H7 (cell line): ENCODE measurements at places on chromosomes 5 and 9.

GRCh38 chr5:173290477-173291131, 37.6 kb downstream of the STC2 start:
- no peak for DNase-seq

- DNase-seq = no peak
Measured at GRCh38 chr9:4171261-4171900, 128.5 kb downstream of the GLIS3 start.

GRCh38 chr5:54477941-54478478, 22.5 kb downstream of the HSPB3 start:
- no peak for DNase-seq

GRCh38 chr9:138053996-138054752, 176.6 kb downstream of the CACNA1B start:
- DNase-seq = peak; percentile 33

DNA sequence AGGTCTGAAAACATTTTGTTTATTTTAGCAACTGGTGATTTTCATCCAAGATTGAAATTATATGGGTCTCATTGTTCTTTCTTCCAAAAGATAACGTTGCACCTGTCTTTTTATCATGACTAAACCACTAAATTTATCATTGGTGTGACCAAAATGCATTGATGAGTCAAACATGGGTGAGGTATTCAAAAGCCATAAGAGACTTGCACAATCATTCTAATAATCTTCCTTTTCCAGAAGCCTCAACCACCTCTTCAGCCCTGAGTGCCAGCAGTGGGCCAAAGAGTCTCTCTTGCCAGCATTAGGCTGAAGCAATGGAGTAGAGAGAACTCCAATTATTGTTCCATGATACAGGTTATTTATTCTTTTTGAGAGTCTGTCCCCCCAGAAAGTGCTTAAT, 198.9 kb downstream of the LURAP1L start:
- no peak for DNase-seq

GRCh38 chr9:76290555-76290954, 103.7 kb downstream of the RFK start:
- DNase-seq = no peak

- peak; percentile 93 for DNase-seq
Measured at GRCh38 chr9:133188006-133188842, 20.8 kb downstream of the OBP2B start.

DNA sequence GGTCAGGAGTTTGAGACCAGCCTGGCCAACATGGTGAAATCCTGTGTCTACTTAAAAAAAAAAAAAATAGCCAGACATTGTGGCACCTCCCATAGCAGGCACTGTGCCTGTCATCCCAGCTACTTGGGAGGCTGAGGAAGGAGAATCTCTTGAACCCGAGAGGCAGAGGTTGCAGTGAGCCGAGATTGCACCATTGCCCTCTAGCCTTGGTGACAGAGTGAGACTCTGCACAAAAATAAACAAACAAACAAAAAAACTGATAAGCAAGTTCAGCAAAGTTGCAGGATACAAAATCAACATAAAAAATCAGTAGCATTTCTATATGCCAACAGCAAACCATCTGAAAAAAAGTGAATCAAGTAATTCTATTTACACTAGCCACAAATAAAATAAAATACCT, 64.8 kb upstream of the TTC23L start:
- DNase-seq = no peak

- DNase-seq = no peak
Measured at GRCh38 chr5:143355710-143356109, 47.8 kb downstream of the NR3C1 start.

DNA sequence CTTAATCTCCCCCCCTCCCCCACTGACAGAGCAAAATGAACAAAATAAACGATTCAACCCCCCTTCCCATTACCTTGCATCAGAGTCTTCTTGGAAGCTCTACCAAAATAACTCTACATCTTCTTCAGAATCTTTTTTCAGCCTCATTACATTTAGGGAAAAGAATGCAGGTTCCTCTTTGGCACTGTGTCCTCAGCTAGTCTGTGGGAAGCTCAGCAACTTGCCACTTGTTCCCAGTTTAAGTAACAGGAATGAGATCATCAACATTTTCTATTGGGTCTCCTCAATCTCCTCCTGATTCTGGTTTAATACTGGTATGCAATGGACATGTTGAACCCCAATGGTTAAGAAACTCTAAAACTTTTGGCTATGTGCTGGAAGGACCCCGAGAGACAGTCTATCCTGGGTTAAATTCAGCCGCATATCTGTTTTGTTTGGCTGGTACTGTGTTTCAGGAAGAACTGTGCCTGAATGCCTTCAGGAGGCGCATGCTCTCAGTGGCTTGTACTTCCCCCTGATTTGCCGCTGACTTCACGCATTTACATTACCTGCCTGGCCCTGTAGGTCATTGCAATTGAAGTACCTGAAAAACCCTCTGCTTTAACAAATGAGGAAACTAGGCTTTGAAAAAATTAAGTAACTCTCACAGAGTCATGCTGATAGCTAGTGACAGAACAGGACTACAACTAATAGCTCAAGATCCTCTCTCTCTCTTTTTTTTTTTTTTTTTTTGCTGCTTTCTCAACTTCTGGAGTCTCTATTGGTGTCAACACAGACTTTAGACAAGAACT, 78.1 kb upstream of the HMHB1 start:
- DNase-seq = peak; percentile 30

DNA sequence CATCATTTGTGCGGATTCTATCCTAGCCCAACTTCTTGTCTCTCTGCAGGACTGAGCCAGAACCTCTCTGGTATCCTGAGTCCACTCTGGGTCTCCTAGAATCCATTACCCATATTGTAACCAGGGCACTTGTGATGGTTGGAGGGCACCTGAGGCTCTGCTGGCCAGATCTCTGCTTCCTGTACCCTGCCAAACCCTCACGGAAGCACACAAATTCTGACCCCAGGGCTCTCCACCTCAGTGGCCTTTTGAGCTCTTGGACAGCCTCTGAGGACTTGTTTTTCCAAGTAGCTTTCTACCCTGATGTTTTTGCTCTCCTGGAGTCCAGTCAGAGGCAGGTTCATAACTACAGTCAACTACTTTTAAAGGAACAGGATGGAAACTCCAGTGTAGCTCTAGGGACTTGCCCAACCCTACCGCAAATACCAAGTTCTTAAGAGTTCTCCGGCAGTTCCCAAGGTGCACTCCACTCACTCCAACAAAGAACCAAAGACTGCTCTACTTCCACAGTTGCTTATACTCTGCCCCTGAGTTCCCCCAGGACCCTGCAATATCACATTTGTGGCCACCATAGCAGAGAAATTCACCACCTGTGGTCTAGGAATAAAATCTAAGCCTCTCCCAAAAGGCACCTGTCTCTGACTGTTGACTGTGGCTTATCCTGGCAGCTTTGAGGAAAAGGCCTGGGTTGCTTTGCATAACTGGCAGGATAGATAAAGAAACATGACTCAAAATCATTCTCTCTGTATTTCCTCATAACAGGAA, 9.6 kb downstream of the PIP5K1B start:
- DNase-seq = no peak

DNA sequence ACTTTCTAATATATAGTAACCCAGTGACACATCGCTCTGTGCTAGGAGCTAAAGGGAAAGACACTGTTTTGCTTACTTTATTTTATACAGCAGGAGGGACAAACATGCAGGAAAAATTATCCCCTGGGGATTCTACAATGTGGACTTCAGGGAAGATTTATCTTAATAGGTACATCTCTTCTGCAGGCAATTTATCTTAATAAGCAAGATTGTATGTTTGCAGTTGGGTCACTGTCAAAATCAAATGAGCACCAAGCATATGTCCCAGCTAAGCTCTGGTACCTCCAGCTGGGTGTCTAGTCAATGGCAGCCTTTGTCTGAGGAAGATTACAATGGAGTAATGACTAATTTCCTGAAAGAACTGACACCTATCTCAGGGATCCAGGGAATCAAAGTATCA, 309.9 kb upstream of the PANK3 start:
- DNase-seq = no peak

DNA sequence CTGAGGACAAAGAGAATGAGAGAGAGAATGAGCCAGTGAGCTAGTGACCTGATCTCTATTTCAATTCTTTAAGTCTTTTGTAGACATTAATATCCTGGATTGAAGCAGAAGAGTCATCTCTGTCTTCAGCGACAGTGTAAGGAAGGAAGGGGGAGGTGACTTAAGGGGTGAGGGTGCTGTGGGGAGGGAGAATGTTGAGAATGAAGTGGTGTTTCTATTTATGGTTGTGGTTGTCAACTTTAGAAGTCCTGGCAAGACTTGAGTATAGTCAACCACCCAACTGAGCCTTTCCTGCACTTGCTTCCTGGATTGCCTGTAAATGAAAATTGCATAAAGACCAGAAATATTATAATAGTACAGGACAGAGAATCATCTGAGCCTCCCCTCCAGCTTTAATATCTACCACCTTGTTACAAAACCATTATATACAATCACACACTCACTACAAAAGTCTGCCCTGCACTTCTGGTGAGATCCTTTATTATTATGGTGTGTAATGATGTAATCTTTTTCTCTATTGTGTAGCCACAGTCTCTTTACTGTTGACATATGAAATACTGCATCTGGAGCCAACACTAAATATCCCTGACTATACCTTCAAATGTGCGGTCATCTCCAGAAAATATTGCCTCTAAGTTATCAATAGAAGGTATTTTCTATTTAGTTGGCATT, 91.7 kb downstream of the NTRK2 start:
- DNase-seq = no peak

DNA sequence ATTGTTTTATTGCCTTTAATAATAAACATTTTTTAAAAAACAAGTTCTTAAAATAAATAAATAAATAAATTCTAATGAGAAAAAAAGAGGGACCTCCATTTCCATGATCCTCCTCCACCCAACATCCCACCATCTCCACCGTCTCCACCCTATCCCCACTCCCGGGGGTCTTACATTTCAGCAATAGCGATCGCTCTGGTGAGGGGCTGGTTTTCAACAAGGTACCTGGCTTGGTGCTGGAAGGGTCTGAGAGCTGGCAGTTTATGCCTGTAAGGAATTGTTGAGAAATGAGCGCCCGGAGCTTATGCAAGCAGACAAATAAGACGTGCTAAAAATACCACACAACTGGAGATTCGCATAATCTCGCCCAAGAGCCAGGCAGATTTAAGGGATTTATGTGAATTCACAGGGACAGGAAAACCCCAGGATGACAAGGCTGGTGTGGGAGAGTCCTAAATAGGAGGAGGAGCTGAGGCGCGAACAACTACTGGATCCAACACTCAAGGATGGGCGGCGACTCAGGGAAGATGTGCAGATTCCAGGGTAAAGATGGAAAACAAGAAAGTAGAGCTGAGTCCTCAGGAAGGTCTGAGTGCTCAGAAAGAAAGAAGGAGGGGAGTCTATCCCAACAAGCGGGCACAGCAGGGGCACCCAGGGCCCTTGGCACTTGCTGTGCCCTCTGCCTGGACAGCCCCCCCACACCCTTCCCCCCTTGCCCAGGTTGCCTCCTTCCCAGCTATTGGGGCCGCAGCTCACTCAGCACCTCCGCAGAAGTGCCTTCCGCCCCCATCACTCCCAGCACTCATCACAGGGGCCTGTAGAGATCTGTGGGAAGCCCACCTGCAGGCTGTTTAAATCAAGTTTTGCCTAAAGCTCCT, 27.0 kb downstream of the TRIM14 start:
- DNase-seq = peak; percentile 85

GRCh38 chr5:87188391-87188790, 79.3 kb upstream of the RASA1 start:
- DNase-seq = no peak
